ENCODE measurements at places on chromosomes 6 and 20. TPM values are rescaled to one million over a fixed set of nuclear protein-coding genes. Genes with fewer than 3 reads are reported as not detected.

- H3K36me3 ChIP-seq = no peaks in the 10 kb centered on the region
- H3K4me1 ChIP-seq = no peaks in the 10 kb centered on the region
- DNase-seq = no peak
- no peaks in the 10 kb centered on the region for H3K27me3 ChIP-seq
- no peak overlapping the region for H3K4me3 ChIP-seq
Observed at GRCh38 chr6:87887266-87887665, 160.4 kb upstream of the SPACA1 start.

- no peak for DNase-seq
- no peak overlapping the region for H3K4me3 ChIP-seq
- no peaks in the 10 kb centered on the region for H3K36me3 ChIP-seq
- H3K27me3 ChIP-seq = no peaks in the 10 kb centered on the region
- H3K27ac ChIP-seq = no peak overlapping the region
- peaks cover 5% of the 10 kb centered on the region for H3K4me1 ChIP-seq
Observed at GRCh38 chr20:60817891-60818290, 434.2 kb upstream of the CDH4 start.

- H3K4me3 ChIP-seq = no peak overlapping the region
- H3K27ac ChIP-seq = no peak overlapping the region
- no peak for DNase-seq
Observed at GRCh38 chr6:52925042-52925441, 15.5 kb upstream of the GSTA3 start.

DNA sequence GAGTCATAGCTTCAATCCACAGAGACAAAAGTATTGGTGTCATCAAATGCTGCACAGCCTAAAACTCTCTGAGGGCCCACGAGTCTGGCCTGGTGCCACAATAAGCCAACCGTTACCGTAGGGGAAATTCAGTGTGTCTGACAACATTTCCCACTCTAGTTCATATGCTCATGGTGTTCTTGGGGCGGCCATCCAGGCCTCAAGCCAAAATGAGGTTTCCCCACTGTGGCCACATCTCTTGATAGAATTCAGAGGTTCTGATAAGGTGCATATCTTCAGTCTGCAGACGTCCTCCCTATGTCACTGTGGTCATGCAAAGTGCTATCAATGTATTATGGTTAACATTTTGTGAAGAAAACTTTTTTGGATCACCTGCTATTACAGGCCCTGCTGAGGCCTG is 627.7 kb downstream of the QKI start:
- no peaks in the 10 kb centered on the region for H3K36me3 ChIP-seq
- H3K4me3 ChIP-seq = no peak overlapping the region
- no peaks in the 10 kb centered on the region for H3K4me1 ChIP-seq
- H3K27ac ChIP-seq = no peak overlapping the region
- H3K27me3 ChIP-seq = no peaks in the 10 kb centered on the region

Gene RAB5IF
- 94.8 TPM for total RNA-seq

Gene GSTA2
- 0.14 TPM for total RNA-seq

Data from thymus (tissue), 14 donors.